ENCODE measurements at places on chromosomes 16 and 17.

GRCh38 chr17:78708510-78708973, 73.5 kb downstream of the CYTH1 start:
- no peak overlapping the region for H3K27ac ChIP-seq
- no peak overlapping the region for H3K4me3 ChIP-seq
- H3K27me3 ChIP-seq, result no peaks in the 10 kb centered on the region
- H3K36me3 ChIP-seq, result no peaks in the 10 kb centered on the region

DNA sequence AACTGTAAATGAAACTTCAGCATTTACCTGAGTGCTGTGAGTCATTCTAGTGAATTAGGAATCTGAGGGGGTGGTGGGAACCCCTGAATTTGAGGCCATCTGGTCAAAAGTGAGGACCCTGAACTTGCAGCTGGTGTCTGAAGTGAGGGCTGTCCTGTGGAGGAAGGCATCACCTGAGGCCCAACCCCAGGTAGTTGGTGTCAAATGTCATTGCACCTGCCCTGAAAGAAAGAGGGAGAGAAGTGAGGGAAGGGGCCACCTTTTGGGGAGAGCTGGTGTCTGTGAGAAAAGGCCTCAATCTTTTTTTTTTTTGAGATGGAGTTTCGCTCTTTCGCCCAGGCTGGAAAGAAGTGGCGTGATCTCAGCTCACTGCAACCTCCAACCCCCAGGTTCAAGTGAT, 12.5 kb upstream of the PRPSAP1 start:
- DNase-seq, result no peak
- H3K4me3 ChIP-seq, result no peak overlapping the region
- no peaks in the 10 kb centered on the region for H3K36me3 ChIP-seq
- H3K27ac ChIP-seq, result no peak overlapping the region
- H3K27me3 ChIP-seq, result no peaks in the 10 kb centered on the region
- H3K4me1 ChIP-seq, result peaks cover 17% of the 10 kb centered on the region

DNA sequence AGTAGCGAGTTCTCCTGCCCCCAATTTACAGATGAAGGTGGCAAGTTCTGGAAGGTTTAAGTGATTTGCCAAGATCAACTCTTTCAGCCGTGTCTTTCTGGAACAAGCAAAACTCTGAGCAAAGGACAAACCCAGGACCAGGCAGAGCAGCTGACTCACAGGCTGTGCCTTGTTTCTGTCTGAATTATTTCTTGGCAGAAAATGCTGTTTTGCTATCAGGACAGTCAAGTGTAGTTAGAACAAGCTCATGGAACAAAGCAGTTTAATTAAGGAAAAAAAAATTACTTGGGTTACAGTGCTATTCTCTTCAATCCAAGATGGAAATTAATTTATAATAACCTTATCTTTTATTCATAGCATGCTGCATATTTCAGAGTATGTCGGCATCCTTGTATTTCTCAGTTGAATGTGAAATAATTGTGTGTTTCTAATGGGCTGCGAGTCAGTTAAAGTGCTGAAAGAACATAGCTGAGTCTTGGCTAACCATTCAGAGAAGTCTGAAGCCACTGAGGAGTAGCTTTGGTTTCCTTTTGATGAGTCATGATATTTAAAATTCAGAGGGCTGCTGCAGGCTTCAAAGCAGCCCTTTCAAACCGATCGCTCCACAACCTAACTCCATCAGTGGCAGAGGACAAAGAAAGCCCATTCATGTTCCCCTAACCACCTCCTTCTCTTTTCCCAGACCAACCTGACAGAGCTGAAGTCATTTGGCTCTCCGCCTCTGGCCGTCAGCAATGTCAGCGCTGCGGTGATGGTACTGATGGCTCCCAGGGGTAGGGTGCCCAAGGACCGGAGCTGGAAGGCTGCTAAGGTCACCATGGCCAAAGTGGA, 143.7 kb downstream of the ZNF18 start:
- H3K27ac ChIP-seq, result no peak overlapping the region
- DNase-seq, result no peak
- H3K4me3 ChIP-seq, result no peak overlapping the region
- H3K4me1 ChIP-seq, result no peaks in the 10 kb centered on the region

- DNase-seq, result peak; percentile 58
- H3K36me3 ChIP-seq, result no peaks in the 10 kb centered on the region
- no peaks in the 10 kb centered on the region for H3K27me3 ChIP-seq
- H3K4me1 ChIP-seq, result no peaks in the 10 kb centered on the region
- no peak overlapping the region for H3K27ac ChIP-seq
Measured at GRCh38 chr17:8994319-8994718, 27.0 kb upstream of the NTN1 start.

DNA sequence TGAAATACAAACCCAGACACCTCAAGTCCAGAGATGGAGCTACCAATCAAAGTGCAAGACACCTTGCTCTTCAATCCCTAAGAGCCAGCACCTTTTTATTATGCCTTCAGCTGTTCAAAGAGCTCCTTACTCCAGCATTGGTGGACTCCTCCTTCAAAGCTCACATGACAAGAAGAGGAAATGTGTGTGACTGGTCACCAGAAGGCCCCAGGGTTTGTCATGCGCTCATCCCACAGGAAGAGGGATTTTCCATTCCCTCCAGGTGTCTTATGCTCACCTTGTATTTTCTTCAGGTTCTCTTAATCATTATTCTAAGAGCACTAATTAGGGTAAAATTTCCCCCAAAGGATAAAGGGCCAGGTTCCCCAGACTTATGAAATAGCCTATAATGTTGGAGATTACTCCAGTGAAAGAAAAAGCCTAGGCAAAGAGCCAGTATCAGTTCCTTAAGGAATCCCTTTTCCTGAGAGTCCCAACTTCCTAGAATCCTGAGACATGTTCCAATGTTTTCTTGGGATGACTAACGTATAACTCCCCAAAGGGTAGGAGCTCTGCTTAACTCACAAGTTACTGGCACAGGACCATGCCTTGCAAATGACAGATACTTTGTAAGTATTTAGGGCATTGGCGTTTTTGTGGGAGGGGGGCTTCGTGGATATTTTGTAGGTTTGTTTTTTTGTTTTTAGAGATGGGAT, 56.9 kb upstream of the SOX9 start:
- H3K27me3 ChIP-seq, result no peaks in the 10 kb centered on the region
- H3K36me3 ChIP-seq, result no peaks in the 10 kb centered on the region
- no peak for DNase-seq

DNA sequence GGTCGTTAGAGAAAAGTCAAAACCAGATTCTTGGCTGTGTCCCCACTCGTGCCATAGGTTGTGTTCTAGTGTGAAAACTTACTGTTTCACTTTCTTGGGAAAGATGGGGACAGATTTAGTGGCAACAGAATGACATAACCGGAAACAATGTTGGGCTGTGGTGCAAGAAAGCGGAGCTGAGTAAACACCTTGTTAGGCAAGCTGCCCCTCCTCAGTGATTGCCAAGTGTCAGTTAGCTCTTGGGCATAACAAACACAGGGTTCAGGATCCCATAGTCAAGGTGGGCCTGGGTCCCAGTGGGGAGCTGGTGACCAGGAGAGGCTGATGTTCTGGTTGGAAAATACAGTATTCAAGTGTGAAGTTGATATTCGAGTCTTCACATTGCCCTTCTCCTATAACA, 15.4 kb downstream of the UBN1 start:
- no peak overlapping the region for H3K4me3 ChIP-seq
- H3K27me3 ChIP-seq, result no peaks in the 10 kb centered on the region
- H3K27ac ChIP-seq, result peak overlapping the region; percentile 22
- peak; percentile 31 for DNase-seq

- no peaks in the 10 kb centered on the region for H3K4me1 ChIP-seq
- no peak overlapping the region for H3K27ac ChIP-seq
- peaks cover 14% of the 10 kb centered on the region for H3K36me3 ChIP-seq
- no peaks in the 10 kb centered on the region for H3K27me3 ChIP-seq
Measured at GRCh38 chr16:70572050-70572925, 48.7 kb downstream of the SF3B3 start.

DNA sequence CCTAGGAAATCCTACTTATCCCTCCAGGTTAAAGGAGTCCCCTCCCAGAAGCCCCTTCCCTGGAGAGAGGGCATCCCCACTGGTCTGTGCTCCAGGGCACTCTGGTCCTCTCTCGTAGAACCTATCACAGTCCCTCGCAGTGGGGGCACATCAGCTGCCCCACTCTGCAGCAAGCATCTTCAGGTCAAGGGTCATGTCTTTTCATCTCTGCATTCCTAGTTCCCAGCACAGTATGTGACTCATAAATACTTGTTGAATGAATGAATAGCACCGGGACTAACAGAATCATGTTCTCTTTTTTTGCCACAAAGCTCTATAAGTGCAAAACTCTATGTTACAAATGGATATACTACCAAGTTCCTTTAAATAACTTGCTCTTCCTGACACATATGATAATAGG, 36.0 kb downstream of the RNF157 start:
- no peak overlapping the region for H3K4me3 ChIP-seq
- no peak overlapping the region for H3K27ac ChIP-seq
- no peaks in the 10 kb centered on the region for H3K27me3 ChIP-seq
- DNase-seq, result no peak
- no peaks in the 10 kb centered on the region for H3K36me3 ChIP-seq

GRCh38 chr16:57366544-57367040, 5.7 kb upstream of the CX3CL1 start:
- no peaks in the 10 kb centered on the region for H3K27me3 ChIP-seq
- peaks cover 32% of the 10 kb centered on the region for H3K4me1 ChIP-seq
- DNase-seq, result no peak
- H3K4me3 ChIP-seq, result no peak overlapping the region

DNA sequence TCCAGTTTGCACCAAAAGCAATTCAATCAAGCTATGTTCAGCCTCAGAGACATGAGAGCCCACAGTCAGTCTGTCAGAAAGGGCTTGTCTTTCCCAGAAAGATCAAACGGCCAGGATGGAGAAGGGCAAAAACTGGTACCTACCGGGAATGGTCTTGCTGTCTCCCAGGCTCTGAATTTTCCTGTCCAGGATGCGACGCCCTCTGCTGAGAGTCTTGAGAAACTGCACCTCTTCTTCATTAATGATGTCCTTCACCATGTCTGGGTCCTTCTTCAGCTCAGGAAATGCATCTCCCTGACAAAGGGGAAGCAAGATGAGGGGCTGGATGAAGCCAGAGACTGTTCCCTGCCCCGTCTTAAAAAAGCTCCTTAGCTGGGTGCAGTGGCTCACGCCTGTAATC, 15.8 kb upstream of the EXOSC6 start:
- DNase-seq, result no peak
- H3K4me3 ChIP-seq, result no peak overlapping the region
- H3K4me1 ChIP-seq, result no peaks in the 10 kb centered on the region
- H3K27ac ChIP-seq, result no peak overlapping the region
- peaks cover 38% of the 10 kb centered on the region for H3K36me3 ChIP-seq
- H3K27me3 ChIP-seq, result no peaks in the 10 kb centered on the region

GRCh38 chr17:49545806-49546545, 29.7 kb upstream of the NXPH3 start:
- no peaks in the 10 kb centered on the region for H3K27me3 ChIP-seq
- H3K36me3 ChIP-seq, result no peaks in the 10 kb centered on the region

All from body of pancreas (tissue), 4 donors.